Subcutaneous adipose tissue (tissue), 4 donors: ENCODE measurements at places on chromosomes 5 and 9. TPM values are rescaled to one million over a fixed set of nuclear protein-coding genes. Genes with fewer than 3 reads are reported as not detected.

IFNA2 gene
- not detected for total RNA-seq

EIF4E1B gene
- not detected for total RNA-seq

ADAMTS2 gene
- total RNA-seq = 26.7 TPM

DHX29 gene
- total RNA-seq = 21.3 TPM

SLC1A1 gene
- total RNA-seq = 4.6 TPM

UGT3A2 gene
- not detected for total RNA-seq

TAF11L5 gene
- not detected for total RNA-seq

OR1J2 gene
- total RNA-seq = not detected

PCDHA7 gene
- 0.33 TPM for total RNA-seq

GARIN3 gene
- not detected for total RNA-seq

CDX1 gene
- not detected for total RNA-seq

REXO4 gene
- total RNA-seq = 17.0 TPM

TICAM2 gene
- 0.57 TPM for total RNA-seq

SVEP1 gene
- 176 TPM for total RNA-seq

DOCK8 gene
- total RNA-seq = 49.0 TPM

GBGT1 gene
- 10.6 TPM for total RNA-seq

ROR2 gene
- total RNA-seq = 1.7 TPM

TNFSF15 gene
- not detected for total RNA-seq

PCDHAC2 gene
- total RNA-seq = 0.68 TPM

MED22 gene
- 22.4 TPM for total RNA-seq

CDH9 gene
- total RNA-seq = not detected

AQP7 gene
- total RNA-seq = 222 TPM

PRR16 gene
- 10.9 TPM for total RNA-seq

BASP1 gene
- total RNA-seq = 20.5 TPM

PCDHA5 gene
- 0.57 TPM for total RNA-seq

C9orf153 gene
- total RNA-seq = 0.17 TPM

ZFP62 gene
- 31.8 TPM for total RNA-seq

RAD1 gene
- total RNA-seq = 13.5 TPM

NKD2 gene
- total RNA-seq = not detected

LMX1B gene
- total RNA-seq = 0.51 TPM

CEL gene
- not detected for total RNA-seq

ALDH7A1 gene
- total RNA-seq = 24.6 TPM

PFN3 gene
- not detected for total RNA-seq

STK32A gene
- total RNA-seq = 1.8 TPM

PAX5 gene
- 0.17 TPM for total RNA-seq

GALNT12 gene
- total RNA-seq = 2.9 TPM

TAF11L10 gene
- total RNA-seq = not detected

CCNB1 gene
- 6.8 TPM for total RNA-seq

CCDC192 gene
- total RNA-seq = 2.3 TPM

IL9 gene
- total RNA-seq = not detected

PIP5K1B gene
- 1.7 TPM for total RNA-seq

PTGER4 gene
- total RNA-seq = 15.6 TPM

CATSPER3 gene
- 0.98 TPM for total RNA-seq

ADRB2 gene
- 28.4 TPM for total RNA-seq

RAB24 gene
- 35.6 TPM for total RNA-seq

SEMA4D gene
- total RNA-seq = 18.3 TPM

HTR4 gene
- not detected for total RNA-seq

GNA14 gene
- 1.9 TPM for total RNA-seq
